ENCODE measurements at places on chromosomes 1 and 21.
A peak's percentile ranks its signal among the peaks of the same experiment; 100 is the strongest.

DNA sequence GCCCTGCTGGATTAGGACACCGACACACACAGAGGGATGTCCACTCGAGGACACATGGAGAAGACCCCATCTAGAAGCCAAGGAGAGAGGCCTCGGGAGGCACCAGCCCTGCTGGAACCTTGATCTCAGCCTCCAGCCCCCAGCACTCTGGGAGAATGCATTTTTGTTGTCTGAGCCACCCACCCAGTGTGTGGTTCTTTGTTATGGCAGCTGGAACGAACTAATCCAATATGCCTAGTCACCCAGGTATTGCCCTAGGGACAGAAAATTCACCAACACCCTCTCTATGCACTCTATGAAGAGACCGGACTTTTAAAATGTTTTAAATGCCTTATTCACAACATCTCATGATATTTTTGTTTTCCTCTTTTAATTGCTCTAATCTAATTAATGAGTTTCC lies 117.4 kb downstream of the CRYAA start:
- no peak for DNase-seq

- DNase-seq = no peak
Observed at GRCh38 chr1:6599141-6599975, 3.3 kb downstream of the KLHL21 start.

GRCh38 chr1:22870201-22870871 lies 102.3 kb downstream of the LACTBL1 start:
- no peak for DNase-seq

DNA sequence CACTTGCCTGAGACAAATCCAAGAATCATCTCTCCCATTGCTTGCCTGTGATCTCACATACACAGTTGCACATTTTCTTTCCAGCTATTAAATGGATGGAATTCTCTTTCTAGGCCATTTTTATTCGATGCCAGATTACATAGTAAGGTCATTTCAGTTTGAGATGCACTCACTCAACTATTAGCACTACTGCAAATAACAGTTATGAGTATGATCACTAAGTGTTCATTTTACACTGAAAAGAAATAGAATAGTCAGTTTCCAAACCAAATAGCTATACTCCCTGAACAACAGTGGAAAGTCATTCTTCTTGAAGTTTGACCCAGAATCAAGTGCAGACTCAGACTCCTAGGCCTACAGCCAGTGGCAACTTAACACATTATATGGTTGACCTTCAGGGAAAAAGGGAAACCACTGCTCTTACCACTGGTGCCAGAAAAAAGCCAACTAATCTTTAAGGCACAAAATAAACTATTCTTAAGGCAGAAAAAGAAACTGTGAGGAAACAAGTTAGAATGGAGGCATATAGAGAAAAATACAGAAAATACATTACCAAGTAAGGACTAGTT lies 31.5 kb downstream of the WNT2B start:
- peak; percentile 70 for DNase-seq

- peak; percentile 22 for DNase-seq
Observed at GRCh38 chr1:212782422-212783154, 9.0 kb downstream of the NSL1 start.

- no peak for DNase-seq
Observed at GRCh38 chr1:29948581-29948980, 712.3 kb downstream of the PTPRU start.

GRCh38 chr1:226116673-226117072 lies 54.2 kb downstream of the H3-3A start:
- no peak for DNase-seq

- DNase-seq = no peak
Observed at GRCh38 chr1:233904633-233905415, at the start of gene SLC35F3. Gene SLC35F3, plus strand, starts transcription at chr1:233904676.

DNA sequence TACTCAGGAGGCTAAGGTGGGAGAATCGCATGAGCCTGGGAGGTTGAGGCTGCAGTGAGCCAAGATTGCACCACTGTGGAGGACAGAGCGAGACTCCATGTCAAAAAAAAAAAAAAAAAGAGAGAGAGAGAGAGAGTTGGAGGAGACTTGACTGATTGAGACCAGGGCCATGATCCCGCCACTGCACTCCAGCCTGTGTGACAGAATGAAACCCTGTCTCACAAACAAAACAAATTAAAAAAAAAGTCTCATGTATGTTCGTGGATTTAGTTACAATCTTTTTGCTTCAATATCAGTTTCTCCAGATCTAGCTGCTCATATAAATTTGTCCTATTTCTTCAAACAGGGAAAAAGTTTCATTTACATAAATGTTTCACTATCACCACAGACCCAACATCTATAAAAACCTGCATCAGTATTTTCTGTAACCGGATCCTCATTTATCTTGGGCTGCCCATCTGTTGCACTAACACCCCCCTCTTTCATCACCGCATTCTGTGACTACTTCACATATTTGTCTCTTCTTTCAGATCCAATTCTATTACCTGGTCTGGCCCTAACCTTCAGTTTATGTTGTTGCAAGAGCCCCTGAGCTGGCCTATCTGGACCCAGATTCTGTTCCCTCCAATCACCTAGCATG lies 127.0 kb downstream of the GREM2 start:
- no peak for DNase-seq

GRCh38 chr1:92864131-92864530 lies 32.3 kb downstream of the RPL5 start:
- no peak for DNase-seq

GRCh38 chr1:28067523-28068090 lies 20.8 kb downstream of the EYA3 start:
- DNase-seq = peak; percentile 14

GRCh38 chr1:186923486-186923885 lies 94.7 kb downstream of the PLA2G4A start:
- no peak for DNase-seq

GRCh38 chr1:75341537-75341936 lies 207.3 kb downstream of the LHX8 start:
- no peak for DNase-seq

DNA sequence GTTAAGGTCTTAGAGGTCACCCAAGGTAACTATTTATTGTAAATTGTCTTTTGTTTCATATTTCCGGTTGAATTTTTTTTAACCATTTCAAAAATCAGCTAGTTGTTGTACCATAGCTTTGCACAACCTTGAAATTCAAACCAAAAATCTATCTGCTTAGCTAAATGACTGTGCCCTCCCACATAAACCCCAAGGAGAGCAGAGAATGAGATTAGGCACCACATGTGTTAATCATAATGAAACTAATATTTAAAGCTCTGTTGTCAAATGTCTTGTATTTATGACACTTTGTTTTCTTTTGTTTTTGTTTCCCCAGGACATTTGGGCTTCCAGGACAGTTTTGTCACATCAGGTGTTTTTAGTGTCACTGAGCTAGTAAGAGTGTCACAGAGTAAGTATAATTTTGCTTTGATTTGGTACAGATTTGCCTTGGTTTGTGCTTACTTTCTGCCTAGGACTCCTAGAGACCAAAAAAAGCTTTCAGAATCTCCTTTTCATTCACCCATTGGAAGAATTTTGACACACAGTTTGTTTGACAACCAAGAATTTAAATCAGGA lies 249.9 kb downstream of the NFIA start:
- no peak for DNase-seq

DNA sequence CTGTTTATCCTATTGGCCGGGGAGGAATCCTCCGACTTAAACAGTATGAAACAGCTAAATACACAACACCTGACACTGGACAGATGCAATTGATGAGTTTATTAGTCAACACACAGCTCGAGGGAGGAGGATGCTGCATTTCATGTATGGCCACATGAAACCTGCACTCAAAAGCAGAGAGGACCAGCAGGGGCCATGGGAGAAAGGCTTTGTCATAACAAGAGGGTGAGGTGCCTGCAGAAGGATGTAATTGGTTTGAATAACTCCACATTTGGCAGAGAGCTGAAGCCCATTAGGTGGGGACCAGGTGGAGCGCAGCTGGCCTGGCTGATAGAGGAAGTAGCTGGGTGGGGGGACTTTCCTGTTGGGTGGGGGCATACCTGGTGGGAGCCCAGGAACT lies 599.1 kb downstream of the PTPRU start:
- no peak for DNase-seq

- no peak for DNase-seq
Observed at GRCh38 chr1:70842562-70842961, 205.1 kb downstream of the PTGER3 start.

- DNase-seq = no peak
Observed at GRCh38 chr21:14522736-14523135, 23.4 kb downstream of the SAMSN1 start.

DNA sequence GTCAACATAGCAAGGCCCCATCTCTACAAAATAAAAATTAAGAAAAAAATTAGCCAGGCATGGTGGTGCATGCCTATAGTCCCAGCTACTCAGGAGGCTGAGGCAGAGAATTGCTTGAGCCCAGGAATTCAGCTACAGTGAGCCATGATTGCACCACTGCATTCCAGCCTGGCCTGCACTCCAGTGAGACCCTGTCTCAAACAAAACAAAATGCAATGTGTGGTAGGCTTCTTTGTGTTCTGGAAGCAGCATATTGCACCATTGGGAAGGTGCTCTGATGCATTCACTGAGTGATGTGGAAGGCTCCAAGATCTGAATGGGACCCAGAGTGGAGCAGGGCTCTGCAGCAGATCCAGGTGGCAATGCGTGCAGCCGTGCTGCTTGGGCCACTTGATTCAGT lies 99.6 kb upstream of the COG2 start:
- DNase-seq = no peak

DNA sequence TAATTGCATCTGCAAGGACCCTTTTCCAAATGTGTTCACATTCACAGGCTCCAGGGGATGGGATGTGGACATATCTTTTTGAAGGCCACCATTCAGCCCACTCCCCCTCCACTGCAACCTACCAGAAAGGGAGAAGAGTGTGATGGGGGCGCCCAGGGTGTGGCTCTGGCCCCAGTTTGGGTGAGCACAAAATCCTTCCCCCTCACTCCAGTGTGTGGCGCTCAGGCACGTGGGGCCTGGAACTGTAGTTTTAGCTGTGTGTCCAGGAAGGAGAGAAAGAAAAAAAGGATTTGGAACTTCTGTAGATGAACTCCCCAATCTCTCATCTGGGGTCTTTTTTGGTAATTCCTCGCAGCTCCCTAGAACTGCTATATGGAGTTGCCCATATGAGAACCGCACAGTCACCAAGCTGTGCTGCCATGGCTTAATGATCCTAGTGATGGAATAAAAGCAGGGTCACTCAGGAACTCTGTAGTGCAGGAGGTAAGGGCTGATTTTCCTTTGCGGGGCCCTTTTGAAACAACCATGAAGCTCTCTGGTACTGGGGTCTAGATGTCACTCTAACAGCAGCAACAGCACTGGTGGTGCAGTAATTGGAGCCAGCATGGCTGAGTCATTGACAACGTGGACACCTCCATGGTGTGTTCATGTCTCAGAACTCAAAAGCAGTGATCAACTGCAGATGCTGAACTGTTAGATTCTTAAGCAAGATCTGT lies 17.0 kb downstream of the AGT start:
- DNase-seq = peak; percentile 39

DNA sequence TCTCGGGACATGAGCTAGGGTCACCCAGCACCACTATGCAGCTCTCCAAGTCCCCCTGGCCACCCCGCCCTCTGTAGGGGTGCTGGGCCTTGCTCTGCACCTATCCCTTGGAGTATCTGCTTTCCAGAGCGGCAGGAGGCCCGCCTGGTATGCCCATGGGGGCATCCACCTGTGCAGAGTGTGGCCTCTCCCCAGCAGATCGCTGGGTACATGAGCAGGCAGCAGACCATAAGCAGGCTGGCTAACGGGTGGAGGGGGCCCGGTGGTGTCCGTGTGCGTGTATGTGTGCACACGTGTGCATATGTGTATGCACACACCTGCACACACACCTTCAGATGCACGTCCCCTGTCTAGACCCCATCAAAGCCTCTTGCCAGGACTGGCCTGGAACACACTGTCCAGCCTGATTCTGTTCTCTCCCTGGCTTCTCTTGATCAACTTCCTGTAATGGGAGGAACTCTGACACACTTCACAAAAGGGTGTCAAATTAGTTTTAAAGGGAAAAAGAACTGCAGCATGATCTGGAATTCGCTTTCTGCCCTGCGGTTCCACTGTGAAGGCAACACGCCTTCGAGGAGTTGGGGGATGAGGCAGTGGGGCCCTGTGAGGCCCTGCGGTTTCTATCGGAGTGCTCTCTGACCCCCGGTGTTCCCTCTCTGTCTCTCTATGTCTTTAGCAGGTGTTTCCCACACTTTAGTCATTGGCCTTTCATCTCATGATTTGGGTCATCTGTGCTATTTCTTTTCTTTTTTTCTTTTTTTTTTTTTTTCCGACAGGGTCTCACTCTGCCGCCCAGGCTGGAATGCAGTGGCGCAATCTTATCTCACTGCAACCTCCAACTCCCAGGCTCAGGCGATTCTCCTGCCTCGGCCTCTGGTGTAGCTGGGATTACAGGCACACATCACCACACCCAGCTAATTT lies 17.2 kb upstream of the NPHP4 start:
- DNase-seq = no peak

GRCh38 chr1:51899022-51899421 lies 20.5 kb upstream of the NRDC start:
- DNase-seq = no peak

DNA sequence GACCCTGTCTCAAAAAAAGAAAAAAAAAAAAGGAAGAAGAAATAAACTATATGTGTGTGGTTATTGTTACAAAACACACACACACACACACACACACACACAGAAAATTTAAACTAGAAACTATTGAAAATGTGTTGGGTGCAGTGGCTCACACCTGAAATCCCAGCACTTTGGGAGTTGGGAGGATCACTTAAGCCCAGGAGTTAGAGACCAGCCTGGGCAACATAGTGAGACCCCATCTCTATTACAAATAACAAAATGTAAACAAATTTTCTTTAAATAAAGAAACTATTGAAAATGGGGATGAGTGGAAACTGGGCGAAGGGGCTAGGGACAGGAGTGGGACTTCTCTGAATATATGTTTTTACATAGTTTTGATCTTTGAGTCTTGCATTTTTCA lies 23.0 kb downstream of the KIAA2013 start:
- DNase-seq = no peak

GRCh38 chr1:147625362-147625995 lies 44.8 kb downstream of the ACP6 start:
- DNase-seq = no peak

- no peak for DNase-seq
Observed at GRCh38 chr1:204079608-204079999, 6.7 kb downstream of the SOX13 start.

- DNase-seq = peak; percentile 55
Observed at GRCh38 chr1:10217748-10218441, 7.5 kb downstream of the KIF1B start.

GRCh38 chr21:38817371-38818324 lies 11.9 kb downstream of the ETS2 start:
- peak; percentile 34 for DNase-seq

- DNase-seq = no peak
Observed at GRCh38 chr21:19353256-19353655, 949.7 kb upstream of the TMPRSS15 start.

All from fibroblast of gingiva (primary cell).